ENCODE measurements at places on chromosomes 6 and 20.

- DNase-seq: no peak
Measured at GRCh38 chr6:12049165-12049564, 37.1 kb downstream of the HIVEP1 start.

GRCh38 chr6:15462256-15462655, 200.6 kb downstream of the DTNBP1 start:
- no peak for DNase-seq

GRCh38 chr6:155779456-155779855, 323.8 kb upstream of the NOX3 start:
- DNase-seq: no peak

GRCh38 chr6:38703949-38704590, 1.1 kb upstream of the GLO1 start:
- DNase-seq: no peak

GRCh38 chr6:148890652-148891404, 144.0 kb downstream of the UST start:
- DNase-seq: no peak

- DNase-seq: no peak
Measured at GRCh38 chr6:89375427-89376267, 23.1 kb upstream of the UBE2J1 start.

GRCh38 chr6:46486181-46486580, 5.1 kb downstream of the RCAN2 start:
- no peak for DNase-seq

DNA sequence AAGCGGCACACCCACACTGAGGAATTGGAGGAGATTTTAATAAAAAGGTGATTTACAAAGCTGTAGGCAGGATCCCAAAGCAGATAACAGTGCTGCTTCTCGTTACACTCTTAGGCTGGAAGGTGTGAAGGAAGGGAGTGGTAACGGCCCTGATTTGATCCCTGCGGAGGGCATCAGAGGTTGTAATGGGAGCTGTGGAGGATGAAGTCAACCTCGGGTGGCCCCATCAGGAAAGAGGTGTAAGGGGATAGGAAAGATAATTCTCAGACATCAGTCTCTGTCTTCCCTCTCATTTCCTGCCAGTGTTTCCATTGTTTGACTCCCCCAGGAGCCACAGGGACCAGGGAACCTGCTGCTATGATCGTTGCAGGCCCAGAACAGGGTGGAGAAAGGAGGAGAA, 245.7 kb upstream of the NOX3 start:
- no peak for DNase-seq

DNA sequence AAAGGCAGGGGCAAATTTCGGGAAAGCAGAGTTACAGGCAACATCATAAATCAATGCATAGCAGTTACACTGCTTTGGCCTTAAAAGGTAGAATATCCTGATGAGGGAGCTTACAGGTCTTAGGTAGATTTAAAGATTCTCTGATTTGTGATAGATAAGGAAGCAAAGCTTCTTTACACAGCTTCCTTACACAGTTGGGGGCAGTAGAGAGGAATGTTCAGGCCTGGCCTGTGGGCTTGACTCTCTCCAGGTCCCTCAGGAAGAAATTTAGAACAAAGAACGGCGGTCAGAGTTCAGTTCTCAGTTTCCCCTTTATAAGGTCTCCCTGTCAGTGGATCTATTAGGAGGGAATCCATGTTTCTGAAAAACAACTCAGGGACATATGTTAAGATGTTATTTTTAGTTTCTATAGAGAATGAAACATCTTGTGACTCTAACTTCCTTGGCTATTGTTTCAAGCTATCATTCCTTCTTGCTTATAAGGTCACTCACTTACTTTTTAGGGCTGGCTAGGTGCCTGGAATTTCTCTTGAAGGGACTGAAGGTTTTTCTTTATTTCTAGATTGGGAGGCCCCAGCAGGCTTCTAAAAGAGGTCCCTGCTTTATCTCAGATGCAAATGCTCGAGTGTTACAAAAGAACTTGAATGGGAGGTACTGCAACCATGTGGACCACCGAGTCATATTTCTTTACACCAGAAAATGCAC, 11.8 kb downstream of the HLA-B start:
- DNase-seq: no peak

- no peak for DNase-seq
Measured at GRCh38 chr6:16494793-16495192, 256.4 kb downstream of the GMPR start.

DNA sequence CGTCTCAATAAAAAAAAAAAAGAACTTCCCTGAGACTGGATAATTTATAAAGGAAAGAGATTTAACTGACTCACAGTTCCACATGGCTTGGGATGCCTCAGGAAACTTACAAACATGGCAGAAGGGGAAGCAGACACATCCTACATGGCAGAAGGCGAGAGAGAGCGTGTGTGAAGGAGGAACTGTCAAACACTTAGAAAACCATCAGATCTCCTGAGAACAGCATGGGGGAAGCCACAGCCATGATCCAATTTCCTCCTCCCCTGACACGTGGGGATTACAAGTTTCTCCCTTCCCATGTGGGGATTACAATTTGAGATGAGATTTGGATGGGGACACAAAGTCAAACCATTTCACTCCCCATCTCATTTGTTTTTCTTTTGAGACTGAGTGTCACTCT, 46.6 kb upstream of the TFAP2C start:
- DNase-seq: no peak

- DNase-seq: peak; percentile 95
Measured at GRCh38 chr20:53805895-53806384, 212.3 kb upstream of the ZNF217 start.

GRCh38 chr20:32993496-32994050, 10.7 kb downstream of the SUN5 start:
- DNase-seq: no peak

GRCh38 chr6:32189069-32189741, 797 bp downstream of the PBX2 start:
- DNase-seq: no peak

GRCh38 chr6:11774426-11774825, 4.2 kb downstream of the ADTRP start:
- no peak for DNase-seq

DNA sequence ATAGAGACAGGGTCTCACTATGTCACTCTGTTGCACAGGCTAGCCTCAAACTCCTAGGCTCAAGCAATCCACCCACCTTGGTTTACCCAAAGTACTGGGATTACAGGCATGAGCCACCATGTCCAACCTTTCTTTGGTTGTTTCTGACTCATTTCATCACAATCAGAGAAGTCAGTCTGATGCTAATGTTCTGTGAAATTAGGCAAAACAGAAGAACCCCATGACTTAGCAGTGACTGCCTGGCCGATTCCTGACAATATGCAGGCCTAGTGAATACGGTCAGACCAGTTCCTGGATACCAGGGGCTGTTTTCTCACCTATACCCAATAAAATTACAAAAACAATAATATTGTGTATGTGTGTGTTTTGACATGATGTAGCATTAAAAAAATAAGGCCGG, 58.8 kb upstream of the BTN3A2 start:
- no peak for DNase-seq

DNA sequence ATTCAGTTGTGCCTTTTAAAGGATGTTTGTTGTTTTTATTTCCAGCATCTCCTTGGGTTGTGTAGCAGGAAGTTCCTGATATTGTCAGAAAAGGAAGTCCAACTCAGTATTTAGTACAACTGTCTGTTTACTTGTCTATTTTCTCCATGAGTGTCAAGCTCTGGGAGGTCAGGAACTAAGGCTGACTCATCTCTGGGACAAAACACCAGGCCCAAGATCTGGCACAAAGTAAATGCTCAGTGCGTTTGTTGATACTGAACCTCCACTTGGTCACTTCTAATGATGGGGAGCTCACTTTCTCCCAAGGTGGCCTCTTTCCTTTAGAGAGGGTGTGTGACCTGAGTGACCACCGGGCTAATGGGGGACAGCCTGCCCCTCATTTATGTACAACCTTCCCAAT, 12.6 kb upstream of the PIGU start:
- no peak for DNase-seq

GRCh38 chr20:42100137-42100704, 482.0 kb upstream of the CHD6 start:
- no peak for DNase-seq

GRCh38 chr6:85353012-85353411, 96.9 kb upstream of the NT5E start:
- no peak for DNase-seq

DNA sequence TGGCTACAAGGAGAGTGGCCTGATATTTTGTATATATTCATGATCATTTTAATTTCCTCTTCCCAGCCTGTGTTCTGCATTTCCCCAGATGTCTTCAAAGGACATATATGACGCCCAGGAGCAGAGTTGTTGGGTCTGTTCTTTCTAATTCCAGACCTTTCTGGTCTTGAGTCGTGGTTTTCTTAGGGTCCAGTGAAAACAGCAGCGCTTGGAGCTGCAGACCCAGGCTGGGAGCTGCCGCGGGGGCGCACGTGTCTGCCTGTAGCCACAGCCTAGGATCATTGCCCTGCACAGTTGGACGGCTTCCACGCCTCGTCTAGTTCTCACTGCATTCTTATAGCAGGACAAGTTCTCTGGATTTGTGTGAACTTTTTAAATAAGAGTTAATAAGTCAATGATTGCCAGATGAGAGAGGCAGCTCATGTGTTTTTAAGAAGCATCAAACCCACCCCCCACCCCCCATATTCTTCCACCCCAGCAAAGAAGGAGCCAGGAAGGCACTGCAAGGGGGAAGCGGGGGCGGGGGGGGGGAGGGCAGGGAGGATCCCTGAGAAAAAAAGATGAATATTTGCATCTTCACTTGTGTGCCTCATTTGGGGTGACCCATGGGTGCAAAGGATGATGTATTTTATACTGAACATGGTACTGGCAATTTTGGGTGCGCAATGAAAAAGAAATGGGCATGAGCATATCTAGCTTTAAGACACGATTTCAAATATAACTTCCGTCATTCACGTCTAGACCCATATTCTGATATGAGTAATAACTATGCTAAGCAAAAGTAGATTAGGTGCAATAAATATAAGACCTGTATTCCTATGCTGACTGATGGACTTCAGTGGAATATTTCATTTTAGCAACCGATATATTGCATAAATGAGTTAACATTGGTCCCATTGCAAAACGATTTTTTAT, 160.0 kb downstream of the TBXT start:
- no peak for DNase-seq

DNA sequence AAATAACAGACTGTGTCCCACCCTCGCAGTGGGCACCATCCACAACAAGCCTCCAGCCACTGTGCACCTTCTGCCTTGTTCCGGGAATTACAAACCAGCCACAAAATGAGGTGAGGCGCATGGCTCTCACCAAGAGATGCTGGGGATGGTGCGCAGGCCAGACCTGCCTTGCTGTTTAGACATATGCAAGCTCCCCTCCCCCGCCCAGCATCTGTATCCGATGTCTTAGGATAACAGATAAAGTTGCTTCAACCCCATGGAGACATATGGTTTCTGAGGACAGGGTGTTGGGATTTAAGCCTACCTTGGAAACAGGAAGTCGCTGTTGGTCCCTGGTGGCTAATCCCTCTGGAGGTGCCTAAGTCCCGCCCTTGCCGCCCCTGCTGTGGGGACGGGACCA, 50.4 kb upstream of the MPC1 start:
- DNase-seq: no peak

GRCh38 chr6:43965628-43966373, 161.5 kb downstream of the MRPL14 start:
- DNase-seq: no peak

DNA sequence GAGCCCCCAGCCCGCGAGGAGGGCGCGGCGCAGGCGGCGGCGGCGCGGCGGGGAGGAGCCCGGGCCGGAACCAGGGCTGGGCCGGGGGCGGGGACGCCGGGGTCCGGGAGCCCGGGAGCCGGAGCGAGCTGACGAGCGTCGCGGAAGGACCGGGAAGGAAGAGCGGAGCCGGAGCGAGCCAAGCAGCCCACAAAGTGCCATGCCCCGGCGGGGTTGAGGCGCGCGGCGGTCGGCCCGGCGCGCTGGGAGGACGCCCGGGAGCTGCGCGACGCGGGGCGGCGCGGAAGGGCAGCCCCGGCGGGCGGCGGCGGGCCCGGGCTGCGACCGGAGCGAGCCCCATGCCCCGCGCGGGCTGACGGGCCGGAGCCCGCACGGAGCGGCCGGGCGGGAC, 289 bp downstream of the FOXP4 start:
- DNase-seq: no peak

GRCh38 chr6:130913120-130913519, 85.9 kb downstream of the SMLR1 start:
- DNase-seq: no peak

DNA sequence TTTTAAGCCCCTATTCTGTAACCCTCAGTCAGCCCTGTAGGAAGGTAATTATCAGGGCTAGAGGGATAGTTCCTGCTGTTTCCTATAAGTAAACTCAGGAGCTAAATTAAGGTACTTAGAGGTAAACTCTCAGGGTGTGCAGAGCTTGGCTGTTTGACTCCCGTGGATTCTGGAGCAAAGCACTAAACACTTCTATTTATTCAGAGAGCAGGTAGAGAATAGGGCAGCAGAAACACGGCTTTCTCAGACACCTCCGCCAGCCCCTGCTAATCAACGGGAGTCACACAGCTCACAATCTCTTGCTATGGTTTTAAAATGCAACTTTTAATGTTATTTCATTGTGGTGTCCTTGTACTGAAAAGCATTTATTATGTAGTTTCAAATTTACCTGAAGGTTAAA, 21.8 kb downstream of the PRKN start:
- no peak for DNase-seq

- no peak for DNase-seq
Measured at GRCh38 chr6:114055349-114055748, 84.4 kb upstream of the HDAC2 start.

- no peak for DNase-seq
Measured at GRCh38 chr20:38166703-38167233, 1.7 kb upstream of the TGM2 start.

- no peak for DNase-seq
Measured at GRCh38 chr20:1391640-1392442, 1.0 kb downstream of the FKBP1A start.

GRCh38 chr6:4466261-4466660, 309.9 kb upstream of the CDYL start:
- DNase-seq: no peak

DNA sequence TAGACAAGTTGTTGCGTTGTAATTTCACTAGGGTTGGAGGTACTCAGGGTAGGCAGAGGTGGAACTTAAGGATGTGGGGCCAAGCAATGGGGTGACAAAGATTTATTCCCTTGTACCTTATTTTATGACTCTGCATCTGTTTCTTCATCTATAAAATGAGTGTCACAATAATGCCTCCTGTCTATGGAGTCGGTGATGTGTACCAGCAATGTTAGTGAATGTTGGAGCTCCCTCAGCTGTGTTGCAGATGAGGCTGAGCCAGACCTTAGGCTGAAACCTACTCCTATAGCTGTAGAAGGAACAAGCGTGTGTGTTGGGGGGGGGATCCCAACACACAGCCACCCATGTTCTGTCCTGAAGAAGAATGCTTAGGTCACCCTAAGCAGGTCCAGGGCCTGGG, 4.5 kb downstream of the UBE2C start:
- no peak for DNase-seq

- no peak for DNase-seq
Measured at GRCh38 chr6:119482850-119483285, 133.3 kb upstream of the MAN1A1 start.

- DNase-seq: no peak
Measured at GRCh38 chr6:168412456-168412855, 28.5 kb upstream of the SMOC2 start.

- DNase-seq: no peak
Measured at GRCh38 chr6:132708771-132709170, 5.1 kb downstream of the VNN1 start.

- DNase-seq: no peak
Measured at GRCh38 chr6:40342723-40343122, 244.4 kb downstream of the LRFN2 start.
